Endothelial cell (in vitro differentiated cells): ENCODE measurements at places on chromosomes 16 and 17. TPM values are rescaled to one million over a fixed set of nuclear protein-coding genes. Genes with fewer than 3 reads are reported as not detected.

Gene SPNS2
- 187 TPM for total RNA-seq

- peaks cover 10% of the 10 kb centered on the region for H3K4me1 ChIP-seq
- DNase-seq: no peak
- peaks cover 10% of the 10 kb centered on the region for H3K27me3 ChIP-seq
Observed at GRCh38 chr16:67928147-67928546, 3.5 kb downstream of the CTRL start.

- DNase-seq: peak; percentile 58
- peaks cover 5% of the 10 kb centered on the region for H3K27me3 ChIP-seq
- H3K36me3 ChIP-seq: no peaks in the 10 kb centered on the region
- H3K4me3 ChIP-seq: no peak overlapping the region
- H3K27ac ChIP-seq: no peak overlapping the region
- H3K4me1 ChIP-seq: no peaks in the 10 kb centered on the region
Observed at GRCh38 chr16:26645614-26646013, 421.1 kb upstream of the C16orf82 start.

DNA sequence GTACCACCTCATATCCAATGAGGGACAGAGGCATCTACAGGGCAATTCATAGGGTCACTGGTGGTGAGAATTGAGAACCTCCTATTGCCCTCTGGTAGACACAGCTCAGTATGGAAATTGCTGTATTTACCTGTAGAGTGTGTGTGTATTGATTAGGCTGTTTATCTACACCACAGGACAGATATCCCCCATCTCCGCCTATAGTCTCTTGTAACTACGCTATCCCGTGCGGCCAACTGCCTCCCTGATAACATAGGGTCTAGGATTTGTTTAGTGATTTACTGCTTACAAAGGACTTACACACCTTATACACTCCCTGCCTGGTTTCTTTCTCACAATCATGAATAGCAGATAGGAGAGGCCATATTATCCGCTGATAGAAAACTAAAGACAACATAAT, 1.7 kb upstream of the STAT3 start:
- peaks cover 4% of the 10 kb centered on the region for H3K27me3 ChIP-seq
- H3K36me3 ChIP-seq: no peaks in the 10 kb centered on the region
- no peak for DNase-seq
- H3K4me1 ChIP-seq: peaks cover 30% of the 10 kb centered on the region
- H3K4me3 ChIP-seq: no peak overlapping the region

DNA sequence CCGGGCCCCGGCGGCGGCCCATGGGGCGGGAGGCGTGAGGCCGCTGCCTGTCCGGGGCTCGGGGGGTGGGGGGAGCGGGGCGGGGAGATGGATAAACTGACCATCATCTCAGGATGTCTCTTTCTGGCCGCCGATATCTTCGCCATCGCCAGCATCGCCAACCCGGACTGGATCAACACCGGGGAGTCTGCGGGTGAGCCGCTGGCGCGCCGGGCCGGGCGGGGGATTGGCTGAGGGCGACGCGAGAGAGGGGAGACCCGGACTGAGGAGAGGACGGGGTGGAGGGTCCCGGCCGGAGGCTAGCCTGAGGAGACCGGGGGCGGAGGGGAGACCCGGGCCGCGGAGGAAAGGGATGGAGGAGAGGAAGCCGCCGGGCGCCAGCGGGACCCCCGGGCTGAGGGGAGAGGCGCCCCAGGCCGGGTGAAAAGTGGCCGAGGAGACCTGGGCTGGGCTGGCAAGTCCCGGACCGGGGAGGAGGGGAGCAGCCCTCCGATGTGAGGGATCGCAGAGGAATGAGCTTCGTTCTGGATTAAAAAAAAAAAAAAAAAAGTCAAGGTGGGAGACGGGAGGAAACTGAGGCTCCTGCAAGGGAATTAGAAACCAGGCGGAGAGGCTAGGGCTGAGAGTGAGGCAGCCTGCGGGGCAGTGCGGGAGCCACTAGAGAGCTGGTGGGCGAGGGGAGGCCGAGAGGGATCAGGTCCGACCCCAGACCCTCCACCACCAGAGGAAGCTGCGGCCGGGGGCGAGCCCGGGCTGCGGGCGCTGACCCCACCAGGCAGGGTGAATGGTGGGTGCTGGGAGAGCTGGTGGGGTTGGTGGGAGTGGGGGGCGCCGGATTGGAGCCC, 526 bp downstream of the MOSMO start:
- H3K4me1 ChIP-seq: peaks cover 16% of the 10 kb centered on the region
- H3K4me3 ChIP-seq: peak overlapping the region; percentile 94
- H3K27ac ChIP-seq: no peak overlapping the region
- peaks cover 2% of the 10 kb centered on the region for H3K27me3 ChIP-seq
- H3K36me3 ChIP-seq: no peaks in the 10 kb centered on the region
- DNase-seq: peak; percentile 35

Gene RNF112
- total RNA-seq: 0.31 TPM

- no peak overlapping the region for H3K4me3 ChIP-seq
- H3K4me1 ChIP-seq: peaks cover 3% of the 10 kb centered on the region
- no peaks in the 10 kb centered on the region for H3K36me3 ChIP-seq
- no peak overlapping the region for H3K27ac ChIP-seq
- peaks cover 6% of the 10 kb centered on the region for H3K27me3 ChIP-seq
Observed at GRCh38 chr17:50187394-50187725, 14.1 kb downstream of the COL1A1 start.
